T-helper 9 cell (primary cell): ENCODE measurements at places on chromosomes 3 and 15.

DNA sequence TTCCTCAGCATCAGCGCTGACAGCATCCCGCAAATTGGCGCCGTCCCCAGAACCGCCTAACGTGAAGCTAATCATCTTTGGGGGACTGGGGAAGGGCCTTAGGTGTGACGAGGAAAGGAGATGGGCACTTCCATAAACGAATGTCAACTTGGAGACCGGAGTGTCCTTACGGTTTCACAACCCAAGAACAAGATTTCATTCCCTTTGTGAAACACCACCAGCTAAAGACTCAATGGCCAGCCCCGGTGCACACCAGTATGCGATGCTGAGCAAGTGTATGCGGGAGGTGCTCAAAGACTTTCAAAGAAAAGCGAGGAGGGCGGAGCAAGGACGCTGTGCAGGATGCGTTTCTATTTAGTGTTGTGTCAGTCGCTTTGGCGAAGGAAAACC lies 759 bp upstream of the TTBK2 start:
- peak; percentile 20 for DNase-seq

- no peak for DNase-seq
These were observed 44.8 kb downstream of the CCDC12 start for GRCh38 chr3:46931631-46932331.

DNA sequence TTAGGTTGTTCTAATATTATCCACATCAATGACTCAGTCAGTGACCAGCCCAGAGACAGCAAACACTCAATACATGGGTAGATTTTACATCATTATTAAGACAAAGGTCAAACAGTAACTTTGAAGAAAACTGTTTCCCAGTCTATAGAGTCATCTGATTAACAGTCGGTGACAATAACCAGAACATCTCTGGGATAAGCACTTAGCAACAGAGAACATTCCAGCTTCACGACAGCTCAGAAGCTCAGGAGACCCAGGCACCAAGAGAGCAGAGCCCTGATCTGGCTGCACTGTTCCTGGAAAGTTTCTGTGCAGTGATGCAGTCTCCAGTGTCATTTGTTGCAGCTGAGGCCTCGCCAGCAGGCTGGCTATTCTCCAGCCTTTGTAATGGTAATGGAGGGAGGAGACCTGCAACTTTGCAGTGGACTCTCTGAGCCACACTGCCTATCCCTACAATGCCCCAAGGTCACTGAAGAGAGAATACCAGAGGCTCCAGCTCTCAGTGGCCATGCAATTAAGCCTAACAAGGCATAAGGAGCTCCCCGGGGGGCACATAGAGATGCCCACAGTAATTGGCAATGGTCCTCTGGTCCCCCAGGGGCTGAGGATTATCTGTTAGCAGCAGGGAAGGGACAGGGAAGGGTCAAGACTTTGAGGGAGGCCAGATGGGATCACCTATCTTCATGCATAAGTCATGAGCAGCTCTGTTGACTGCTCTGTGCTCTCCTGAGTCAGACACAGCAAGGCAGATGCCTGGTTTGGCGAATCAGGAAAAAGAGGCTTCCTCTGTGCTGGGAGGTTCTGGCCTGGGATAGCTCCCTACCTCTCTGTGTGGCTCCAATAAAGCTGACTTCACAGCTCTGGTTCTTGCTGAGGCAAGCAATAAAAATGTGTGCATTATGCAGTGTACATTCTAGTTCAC lies 163.6 kb downstream of the CTNNB1 start:
- DNase-seq: no peak

DNA sequence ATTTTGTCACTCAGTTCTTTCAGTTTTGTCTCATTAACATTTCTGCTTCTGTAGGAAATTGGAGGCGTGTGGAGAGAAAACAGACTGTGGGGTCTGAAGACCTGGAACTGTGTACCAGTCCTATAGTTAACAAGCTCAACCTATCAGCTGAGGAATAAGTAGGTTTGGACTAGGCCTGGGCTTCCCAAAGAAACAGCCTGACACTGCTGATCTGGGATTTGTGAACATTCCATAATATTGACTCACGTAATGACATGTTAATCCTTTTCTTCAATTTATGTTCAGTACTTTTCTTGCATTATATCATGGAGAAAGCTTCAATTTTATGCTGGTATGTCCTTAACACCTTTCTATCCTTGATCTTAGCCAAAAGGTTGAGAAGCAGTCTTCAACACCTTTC lies 181.6 kb upstream of the RORA start:
- DNase-seq: no peak

DNA sequence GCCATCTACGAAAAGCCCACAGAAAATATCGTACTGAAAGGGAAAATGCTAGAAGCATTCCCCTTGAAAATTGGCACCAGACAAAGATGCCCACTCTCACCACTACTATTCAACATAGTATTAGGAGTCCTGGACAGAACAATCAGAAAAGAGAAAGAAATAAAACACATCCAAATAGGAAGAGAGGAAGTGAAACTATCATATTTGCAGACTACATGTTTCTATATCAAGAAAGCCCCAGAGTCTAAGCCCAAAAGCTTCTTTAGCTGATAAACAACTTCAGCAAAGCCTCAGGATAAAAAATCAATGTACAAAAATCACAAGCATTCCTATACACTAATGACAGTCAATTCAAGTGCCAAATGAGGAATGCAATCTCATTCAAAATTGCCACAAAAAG lies 15.6 kb downstream of the OR5K3 start:
- no peak for DNase-seq

DNA sequence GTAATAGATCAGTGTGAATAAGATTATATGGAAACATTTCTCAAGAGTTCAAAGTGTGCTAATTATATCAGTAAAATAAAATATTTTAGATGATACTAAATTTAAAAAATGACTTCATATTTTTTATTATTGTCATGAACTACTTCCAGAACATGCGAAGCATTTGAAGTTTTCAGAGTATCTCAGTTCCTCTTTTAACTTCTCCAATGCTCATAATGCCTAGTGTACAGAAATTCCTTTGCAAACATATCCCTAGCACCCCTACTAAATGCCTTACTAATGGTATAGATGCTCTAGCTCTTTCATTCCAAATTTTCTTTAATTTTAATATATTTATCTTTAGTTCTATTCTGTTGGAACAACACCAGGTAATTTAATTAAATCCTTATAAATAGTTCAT lies 580.4 kb downstream of the CADM2 start:
- DNase-seq: no peak

DNA sequence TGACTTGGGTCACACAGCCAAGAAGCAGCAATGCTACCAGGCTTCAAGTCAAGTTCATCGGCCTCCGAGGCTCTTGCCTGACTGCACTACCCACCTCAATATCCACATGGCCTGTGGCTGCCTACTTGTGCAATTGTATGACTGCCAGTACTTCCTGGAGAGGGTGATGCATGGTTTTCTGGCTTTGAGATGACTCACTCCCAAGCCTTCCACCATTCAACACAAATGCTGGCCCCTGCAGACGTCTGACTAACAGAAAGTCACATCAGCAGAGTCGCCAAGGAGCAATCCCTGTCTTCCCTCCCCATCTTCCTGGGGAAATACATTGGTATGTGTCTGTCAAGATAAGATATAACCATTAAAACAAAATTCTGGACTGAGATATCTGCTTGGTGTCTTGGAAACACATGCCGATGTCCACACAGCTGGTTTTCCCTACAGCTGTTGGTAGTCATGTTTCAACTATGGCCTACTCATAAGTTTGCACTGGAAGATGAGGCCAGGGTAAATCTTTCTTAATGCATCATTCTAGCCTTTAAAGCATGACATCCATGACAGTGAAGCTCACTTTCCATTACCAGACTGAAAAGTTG lies 79.6 kb upstream of the SPATA12 start:
- DNase-seq: no peak

DNA sequence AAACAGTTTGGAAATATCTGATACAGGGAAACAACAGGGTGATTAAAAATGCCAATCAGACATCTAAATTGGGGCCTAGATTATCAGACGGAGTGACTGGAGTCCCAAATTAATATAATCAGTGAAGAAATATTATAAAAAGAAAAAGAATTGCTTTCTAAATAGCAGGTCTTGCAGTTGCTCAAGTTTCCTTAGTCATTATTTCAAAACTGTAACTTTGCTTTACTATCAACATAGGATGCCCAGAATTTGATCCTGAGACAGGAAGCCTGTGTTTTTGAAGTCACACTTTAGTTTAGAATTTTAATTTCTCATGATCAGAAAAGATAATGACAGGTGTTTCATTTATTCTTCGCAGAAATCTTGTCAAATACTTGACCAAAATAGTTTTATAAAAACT lies 105.9 kb downstream of the IL1RAP start:
- no peak for DNase-seq

DNA sequence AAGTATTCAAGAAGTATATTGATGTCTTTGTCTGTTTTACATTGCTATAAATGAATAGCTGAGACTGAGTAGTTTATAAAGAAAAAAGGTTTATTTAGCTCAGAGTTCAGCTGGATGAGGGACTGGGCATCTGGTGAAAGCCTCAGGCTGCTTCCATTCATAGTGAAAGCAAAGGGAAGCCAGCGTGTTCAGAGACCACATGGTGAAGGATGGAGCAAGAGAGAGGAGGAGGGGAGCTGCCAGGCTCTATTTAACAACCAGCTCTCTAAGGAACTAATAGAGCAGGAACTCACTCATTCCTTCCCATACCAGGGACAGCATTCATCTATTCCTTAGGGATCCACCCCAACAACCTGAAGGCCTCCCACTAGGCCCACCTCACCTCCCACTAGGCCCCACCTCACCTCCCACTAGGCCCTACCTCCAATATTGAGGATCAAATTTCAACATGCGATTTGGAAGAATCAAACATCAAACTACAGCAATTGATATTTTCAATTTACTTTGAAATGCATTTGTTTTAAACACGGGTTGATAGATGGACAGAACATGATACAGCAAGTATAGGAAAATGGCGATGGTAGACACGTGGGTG lies 167.5 kb upstream of the HES1 start:
- no peak for DNase-seq
